Epithelial cell of proximal tubule (primary cell): ENCODE measurements at places on chromosomes 3 and 15.

DNA sequence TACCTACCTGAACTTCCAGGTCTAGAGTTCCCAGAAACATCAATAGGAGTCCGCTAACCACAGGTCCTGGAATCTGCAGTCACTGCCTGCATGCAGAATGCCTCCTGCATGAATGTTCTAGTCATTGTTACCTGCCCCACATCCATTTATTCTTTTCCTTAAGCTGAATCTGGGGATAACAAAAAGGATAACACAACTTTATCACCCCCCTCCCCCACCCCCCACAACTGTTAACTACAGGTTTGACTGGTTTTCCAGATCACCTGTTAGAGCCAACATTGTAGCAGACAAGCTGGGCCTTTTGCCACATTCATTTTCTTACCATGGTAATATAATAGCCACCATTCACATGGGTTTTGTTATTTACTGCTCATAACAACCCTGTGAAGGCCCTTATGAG is 4.6 kb upstream of the CTSH start:
- DNase-seq, result no peak

DNA sequence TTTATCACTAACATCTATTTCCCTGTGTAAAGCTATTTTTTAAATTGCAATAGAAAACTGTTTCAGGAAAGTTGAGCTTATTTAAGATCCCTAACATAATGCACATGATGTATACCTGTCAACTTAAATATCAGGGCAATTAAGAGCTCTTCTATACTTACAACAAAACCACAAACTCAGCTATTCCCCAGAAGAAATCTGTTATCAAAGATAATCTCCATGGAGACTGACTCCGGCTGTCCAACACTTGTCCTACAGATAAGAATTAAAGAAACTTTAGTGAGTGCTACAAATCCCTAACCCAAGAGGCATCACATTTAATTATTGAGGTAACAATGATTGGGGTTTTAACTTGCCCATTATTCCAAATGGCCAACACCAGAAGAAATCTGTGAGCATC is 3.4 kb downstream of the SELENOK start:
- DNase-seq, result no peak

DNA sequence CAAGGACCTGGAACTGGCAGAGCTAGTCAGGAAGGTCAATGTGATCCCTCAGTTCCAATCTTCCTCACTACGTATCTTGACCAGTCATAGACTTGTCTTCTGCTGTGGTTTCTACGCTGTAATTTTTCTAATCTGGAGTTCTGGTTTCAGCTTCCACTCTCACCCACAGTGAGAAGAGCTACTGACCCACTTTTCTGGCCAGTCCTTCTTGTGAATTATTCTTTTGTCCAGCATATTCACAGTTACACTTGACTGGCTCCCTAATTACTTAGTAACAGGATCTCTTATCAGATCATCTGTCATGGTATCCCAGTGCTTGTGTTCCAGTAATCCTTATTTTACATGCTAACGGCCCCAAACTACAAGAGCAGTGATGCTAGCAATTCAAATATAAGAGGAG is 72.4 kb upstream of the MME start:
- DNase-seq, result no peak

DNA sequence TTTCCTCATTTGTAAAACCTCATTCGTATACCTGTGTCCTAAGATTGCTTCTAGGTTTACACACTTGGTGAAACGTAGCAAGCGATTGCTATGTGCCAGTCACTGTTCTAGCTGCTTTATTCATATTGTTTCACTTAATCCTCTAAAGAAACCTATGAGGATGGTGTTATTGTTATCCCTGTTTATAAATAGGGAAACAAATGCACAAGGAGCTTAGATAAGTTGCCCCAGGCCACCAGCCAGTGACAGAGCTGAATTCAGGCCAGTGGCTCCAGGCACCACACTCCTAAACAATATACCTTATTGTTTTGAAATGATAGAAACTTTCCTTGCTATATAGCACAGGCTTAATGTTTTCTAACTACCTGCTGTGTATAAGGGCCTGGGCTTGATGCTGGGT is 44.0 kb downstream of the LPP start:
- DNase-seq, result no peak

GRCh38 chr3:9078561-9079240 is 115.4 kb upstream of the RAD18 start:
- DNase-seq, result no peak

DNA sequence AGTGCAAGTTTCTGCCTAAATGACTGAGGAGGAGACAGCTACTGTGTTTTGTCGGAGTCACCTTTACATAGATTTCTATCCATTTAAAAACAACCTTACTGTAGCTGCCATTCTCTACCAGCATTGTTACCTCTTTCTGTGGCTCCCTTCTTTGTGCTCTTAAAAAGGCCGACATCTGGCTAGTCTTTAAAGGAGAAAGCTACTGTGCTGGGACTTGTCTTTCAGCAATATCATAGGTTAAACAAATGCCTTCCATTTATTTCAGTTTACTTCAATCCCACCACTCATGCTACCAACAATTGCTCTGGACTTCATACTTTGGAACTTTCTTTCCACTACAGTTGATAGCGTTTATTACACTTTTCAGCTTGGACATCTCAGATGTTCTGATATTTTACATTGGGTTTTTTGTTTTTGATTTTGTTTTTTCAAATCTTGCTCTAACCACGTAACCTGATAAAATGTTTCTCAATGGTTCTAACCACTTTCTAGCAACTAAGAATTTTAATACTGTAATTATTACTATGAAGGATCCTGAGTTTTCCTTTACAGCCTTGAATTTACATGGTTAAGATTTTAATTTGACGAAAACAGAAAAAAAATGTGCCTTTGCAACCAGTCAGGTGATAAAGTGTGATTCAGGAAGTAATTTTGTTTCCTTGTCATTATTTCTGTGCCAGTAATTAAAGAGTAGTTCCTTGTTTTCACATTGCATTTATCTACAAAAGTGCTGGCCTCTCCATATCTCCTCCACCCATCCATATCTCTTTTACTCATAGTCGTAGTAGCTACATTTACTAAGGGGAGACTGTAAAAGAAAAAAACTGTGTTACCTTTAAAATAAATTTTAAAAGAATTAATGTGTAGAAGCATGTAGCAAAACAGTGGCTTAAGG is 1.3 kb upstream of the CBLB start:
- no peak for DNase-seq

DNA sequence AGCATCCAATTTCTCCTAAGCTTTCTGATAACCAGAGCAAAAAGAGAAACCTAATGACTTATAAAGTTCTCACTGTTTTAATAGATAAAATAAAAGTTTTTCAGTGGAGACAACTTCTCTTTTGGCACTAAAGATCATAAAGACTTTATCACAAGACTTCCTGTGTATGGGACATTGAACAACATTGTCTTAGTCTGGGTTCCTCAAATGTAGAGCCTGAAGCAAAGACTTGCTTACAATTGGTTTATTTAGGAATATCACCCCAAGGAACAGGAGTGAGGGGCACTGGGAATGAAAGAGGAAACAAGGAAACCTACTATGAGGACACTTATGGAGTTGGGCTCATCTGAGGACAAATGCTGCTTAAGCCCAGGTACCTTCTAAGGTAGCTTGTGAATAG is 127.4 kb downstream of the B3GALNT1 start:
- DNase-seq, result no peak

DNA sequence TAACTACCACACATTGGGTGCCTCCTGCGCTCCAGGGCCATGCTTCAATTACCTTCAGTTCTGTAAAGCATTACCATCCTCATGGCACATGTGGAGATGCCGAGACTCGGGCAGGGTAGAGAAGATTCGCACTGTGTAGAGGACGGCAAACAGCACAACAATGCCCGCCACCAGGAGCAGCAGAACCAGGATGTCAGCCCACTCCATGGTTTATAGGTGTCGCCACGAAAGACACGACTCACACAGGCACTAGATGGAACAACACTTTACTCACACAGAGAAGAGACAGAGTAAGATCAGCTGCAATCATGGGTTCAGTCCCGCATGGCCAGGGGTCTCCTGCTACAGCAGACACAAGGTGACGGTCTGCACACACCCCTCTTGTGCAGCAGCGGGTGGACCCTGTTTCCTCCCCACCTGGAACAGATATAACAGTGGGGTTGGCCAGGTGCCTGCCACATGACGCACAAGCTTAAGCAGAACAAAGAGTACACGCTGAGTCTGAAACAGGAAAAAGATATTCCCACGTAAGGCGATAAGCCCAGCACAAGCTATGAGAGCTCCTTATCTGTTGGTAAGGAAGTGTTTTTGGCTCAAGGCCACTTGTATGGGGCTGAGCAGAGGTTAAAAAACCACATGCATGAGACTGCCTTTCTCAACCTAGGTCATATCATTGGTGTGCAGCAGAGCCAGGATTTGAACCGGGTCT is 2.5 kb upstream of the TBC1D21 start:
- no peak for DNase-seq

- DNase-seq, result no peak
Observed at GRCh38 chr15:22851513-22851912, 13.0 kb downstream of the NIPA2 start.

- no peak for DNase-seq
Observed at GRCh38 chr3:179438841-179439240, 12.4 kb downstream of the GNB4 start.
